T-helper 1 cell (primary cell): ENCODE measurements at places on chromosomes 6 and 20.

- no peak for DNase-seq
Observed at GRCh38 chr6:69105288-69105687, 470.2 kb downstream of the ADGRB3 start.

DNA sequence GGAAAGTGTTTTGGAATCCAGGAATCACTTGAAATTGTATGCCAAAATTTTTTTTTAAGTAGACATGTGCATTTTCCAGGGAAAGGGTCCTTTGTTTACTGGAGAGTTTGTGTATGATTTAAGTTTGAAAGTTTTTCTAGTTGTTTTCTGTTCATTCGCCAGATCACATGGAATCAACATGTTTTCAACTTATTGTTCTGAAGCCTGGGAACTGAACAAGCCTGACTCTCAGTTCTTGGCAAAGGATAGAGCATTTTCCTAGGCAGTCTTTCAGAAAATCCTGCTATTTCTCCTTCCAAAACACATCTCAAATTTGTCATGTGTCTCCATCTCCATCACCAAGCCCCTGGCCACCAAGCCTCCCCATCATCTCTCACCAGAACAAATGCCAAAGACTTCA is 374.8 kb downstream of the MAFB start:
- DNase-seq, result no peak

DNA sequence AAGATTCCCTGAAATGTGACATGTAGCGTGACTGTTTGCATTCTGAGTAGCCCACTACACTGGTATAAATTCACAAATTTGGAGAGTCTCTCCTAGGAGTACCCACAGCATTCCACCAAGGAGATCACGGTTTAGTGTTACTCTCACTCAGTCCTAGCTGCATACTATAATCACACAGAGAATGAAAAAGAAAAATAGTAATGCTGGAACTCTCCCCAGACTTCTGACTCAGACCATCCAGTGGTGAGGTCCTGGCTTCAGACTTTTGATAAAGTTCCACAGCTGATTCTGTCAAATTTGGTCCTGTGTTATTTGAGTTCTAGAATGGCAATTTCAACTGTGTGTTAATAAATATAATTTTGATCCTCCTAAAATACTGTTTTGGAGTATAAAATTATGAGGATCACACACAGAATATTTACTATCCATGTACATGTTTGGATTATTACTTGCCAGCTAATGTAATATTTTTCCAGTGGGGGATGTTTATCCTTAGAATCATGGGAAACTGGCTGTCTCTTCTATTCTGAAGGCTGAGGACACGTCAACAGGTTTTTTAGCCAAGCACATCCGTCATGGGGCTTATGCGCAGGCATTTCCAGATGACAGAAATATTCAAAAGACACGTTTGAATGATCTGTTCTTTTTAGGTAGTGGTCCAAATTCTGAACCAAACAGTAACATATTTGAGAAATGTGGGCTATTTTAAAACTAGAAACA is 5.1 kb upstream of the KIAA0408 start:
- DNase-seq, result no peak

DNA sequence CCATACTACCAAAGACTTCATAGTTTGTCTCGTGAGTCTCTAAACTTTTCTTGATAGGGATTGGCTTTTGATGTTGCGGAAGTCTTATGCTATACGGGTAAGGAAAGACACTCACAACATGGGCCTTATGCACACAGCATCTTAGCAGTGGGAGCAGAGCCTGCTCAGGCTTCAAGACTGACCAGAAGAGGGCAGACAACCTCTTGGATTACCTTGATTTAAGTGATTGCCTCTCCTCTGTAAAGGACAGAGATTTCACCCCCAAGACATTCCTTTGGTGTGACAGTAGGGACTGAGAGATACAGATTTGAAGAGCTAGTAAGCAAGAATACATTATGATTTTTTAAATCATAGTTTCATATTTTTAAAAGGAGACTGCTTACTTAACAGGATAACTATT is 71.0 kb upstream of the SAMD3 start:
- no peak for DNase-seq

GRCh38 chr6:81800666-81801065 is 48.2 kb upstream of the TENT5A start:
- no peak for DNase-seq

GRCh38 chr20:53660947-53661381 is 67.3 kb upstream of the ZNF217 start:
- no peak for DNase-seq

- DNase-seq, result no peak
Observed at GRCh38 chr6:1611572-1612298, 2.0 kb downstream of the FOXC1 start.

- DNase-seq, result no peak
Observed at GRCh38 chr20:54201268-54201846, 6.5 kb upstream of the PFDN4 start.

DNA sequence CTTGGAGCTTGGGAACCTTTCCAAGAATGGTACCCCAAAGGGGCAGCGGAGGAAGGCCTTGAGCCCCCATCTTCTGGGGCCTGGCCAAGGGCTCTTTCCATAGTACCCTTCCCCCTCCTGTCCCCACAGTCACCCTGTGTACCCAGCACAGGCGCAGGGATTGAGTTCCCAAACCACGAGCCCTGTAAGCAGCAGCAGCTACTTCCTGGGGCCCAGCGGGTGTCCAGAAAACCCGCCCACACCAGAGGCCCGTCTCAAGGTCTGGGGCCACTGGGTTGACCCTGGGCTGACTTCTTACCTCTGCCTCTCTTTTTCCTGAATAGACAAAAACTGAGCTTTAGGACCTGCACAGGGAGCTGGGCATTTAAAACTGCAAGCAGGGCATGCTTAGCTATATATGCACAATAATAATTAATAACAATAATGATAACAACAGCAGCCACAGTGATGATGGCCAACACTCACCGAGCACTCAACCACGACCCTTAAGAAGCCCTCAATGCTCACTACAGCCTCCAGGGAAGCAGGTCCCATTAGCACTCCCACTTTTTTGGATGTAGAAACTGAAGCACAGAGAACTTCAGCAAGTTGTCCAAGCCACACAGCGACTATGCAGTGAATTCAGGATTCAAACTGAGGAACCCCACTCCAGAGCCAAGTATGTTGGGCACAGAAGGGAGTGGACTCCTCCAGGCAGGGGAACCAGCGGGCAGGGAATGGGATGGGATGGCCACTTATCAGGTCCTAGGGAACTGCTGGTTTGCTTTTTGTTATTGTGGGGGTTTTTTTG is 14.5 kb downstream of the NOL4L start:
- no peak for DNase-seq

DNA sequence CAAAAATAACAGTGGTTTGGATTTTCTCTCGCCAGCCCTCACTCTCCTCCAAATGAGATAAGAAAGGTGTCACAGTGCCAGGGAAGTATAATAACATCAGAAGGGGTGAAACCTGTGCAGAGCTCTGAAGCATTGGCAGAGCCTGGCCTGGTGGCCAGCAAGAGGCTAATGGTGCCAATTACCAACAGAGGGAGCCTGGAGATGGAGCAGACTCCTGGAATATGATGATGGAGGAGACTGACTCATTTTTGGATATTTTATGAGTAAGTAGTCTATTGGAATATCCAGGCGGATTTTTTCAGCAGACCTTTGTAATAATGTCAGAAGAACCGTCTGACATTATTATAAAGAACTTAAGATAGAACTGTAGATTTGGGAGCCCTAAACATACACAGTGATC is 442.6 kb upstream of the MARCKS start:
- DNase-seq, result no peak

DNA sequence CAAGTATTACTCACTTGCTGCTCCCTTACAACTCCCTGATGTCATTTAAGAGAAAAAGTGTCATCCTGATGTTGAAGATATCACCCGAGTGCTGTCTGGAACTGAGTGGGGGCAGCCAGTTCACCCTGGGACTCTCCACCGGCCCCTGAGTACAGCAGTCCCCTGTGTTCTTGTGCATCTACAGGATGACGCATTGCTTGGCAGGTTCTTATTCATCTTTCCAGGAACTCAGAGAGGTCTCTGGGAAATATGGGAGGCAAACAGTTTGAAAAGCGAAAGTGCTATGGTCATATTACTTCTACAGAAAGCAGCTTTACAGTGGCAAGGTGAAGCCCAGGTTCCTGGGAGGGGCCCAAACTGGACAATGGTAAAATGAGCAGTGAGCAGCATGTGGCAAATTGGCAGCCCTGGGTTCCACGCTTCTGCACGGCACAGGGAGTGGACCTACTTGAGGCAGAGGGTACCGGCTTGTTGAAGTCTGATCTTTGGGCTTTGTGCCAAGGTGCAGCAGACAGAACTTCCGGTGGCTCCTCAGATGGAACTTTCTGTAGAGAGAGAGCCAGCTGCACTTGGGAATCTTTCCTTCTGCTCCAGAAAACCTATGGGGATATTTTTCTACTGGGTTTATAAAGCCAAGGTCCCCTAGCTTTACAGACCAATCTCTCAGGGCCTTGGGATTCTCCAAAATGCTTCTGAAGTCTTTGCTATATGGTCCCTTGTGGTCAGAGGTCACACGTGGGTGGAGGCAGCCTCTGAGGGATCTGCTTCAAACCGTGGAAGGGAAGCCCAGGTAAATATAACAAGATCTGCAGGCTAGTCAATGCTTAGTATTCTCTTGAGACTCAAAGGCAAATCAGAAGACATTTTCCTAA is 128.3 kb downstream of the MAP3K7 start:
- peak; percentile 90 for DNase-seq

GRCh38 chr6:31776485-31776988 is 591 bp downstream of the VWA7 start:
- no peak for DNase-seq

DNA sequence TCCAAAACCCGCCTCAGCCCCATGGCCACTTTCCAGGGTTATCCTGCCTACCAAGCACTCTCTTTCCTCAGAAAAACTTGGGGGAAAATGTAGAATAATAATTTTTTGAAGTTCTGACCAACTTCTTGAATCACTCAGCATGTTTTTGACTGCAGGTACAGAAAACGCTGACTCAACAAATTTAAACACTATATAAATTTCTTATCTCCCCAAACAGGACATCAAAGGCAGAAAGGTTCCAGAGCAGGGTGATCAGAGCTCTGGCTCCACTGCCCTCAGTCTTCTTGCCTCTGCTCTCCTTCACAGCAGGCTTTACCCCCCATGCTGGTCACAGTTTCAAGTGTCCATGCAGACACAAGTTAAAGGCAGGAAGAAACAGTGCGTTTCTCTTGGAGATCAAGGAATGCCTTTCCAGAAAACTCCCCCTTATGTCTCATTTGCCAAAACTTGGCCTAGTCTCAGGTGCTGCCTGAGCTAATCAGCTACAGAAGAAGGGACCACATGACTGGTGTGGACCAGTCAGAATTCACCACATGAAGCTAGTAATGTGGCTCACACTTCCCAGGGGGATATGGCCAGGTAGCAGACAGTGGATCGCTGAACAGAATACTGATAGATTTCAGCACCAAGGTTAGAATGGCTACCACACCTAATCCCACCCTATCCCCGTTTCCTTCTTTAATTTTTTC is 24.4 kb upstream of the SLC17A3 start:
- no peak for DNase-seq

GRCh38 chr6:164005004-164005711 is 590.6 kb downstream of the QKI start:
- no peak for DNase-seq

DNA sequence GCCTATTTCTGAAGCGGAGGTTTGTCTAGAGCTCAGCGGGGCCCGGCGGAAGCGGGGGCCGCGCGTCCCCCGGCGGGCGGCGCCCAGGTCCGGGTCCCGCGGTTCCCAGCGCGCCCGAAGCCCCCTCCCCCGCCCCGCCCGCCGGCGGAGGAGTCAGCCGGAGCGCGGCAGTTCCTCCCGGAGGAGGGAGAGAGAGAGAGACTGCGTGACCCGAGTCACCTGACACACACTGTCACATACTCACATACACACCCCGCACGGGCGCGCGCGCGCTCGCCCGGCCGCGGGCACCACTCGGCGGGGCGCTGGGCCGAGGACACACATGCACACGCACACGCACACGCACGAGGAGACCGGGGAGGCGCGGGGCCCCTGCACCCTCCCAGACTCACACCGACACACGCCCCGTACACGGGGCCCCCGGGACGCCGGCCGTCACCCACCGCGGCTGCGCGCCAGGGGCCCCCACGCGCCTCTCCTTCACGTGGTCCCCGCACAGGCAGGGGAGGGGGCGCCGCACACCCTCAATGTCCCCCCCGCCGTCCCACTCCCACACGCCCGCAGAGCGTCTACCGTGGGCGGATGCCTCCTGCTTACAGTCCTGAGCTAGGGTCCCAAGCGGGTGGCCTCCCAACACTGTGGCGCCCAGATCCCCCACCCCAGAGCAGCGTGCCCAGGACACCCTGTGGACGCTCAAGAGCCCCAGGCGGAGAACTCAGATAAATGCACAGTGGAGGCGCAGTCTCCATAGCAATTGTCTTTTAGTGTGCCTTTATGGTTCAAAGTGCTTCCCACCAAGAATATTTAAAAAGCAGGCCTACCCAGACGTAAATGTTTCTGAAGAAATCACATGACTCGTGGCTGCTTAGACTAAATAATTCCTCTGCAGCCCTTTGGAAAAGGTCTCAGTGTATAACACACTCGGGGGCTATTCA is at the start of gene RRAGD:
Gene RRAGD, minus strand, starts transcription at position 203 of the 935 bp plus-strand sequence. CDS start 280 bp downstream, outside the sequence.
- DNase-seq, result peak; percentile 58

DNA sequence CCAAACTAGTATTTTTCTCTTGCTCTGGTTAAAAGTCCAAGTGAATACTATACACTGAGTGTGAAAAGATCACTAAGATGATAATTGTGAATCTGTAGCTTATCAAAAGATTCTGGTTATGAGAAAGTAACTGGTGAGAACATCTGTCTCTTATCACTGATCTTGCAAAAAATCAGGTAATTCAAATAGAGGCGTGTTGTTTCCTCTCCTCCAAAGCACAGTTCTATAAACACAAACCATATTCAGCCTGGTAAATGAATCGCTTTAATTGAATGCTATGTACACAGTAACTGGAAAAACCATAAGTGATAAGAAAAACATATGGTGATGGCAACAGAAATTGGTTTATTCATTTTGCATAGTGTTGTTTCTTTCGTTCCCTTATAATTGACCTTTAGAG is 161.0 kb downstream of the RALGAPA2 start:
- DNase-seq, result no peak

DNA sequence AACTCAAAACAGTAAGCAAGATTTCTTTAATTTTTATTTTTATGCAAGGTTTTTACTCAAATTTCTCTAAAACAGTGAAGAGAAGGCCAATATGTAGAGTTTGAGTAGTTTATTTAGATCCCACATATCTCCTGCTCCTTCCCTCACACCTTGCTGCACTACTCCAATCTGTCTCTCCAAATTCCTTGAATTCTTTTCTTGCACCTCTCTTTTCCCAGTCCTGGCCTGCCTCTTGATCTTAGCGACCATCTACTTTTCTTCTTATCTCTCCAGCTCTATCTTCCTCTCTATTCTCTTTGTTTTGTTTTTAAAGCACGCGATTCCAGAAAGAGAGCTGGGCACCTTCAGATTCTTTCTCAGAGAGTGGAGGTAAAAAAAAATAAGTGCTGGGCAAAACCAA is 86.7 kb upstream of the KCNQ5 start:
- DNase-seq, result no peak

GRCh38 chr20:1396264-1396663 is 3.4 kb upstream of the FKBP1A start:
- no peak for DNase-seq

DNA sequence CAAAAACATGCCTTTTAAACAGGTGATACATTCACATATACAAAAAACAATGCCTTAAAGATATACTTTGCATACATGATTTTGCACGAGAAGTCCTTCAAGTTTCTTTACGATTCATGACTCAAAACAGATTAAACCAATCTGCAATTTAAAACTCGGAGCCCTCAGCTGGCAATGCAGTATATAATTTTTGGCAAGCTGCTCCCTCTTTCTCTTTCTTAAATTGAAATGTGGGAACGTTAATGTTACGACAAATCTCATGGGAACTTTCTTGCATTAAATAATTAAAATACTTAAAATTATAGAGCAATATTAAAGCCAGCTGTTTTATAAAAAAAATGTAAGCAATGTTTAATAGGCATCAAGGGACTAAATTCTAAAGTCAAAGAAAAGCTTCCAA is 334.6 kb downstream of the ESR1 start:
- no peak for DNase-seq
